ENCODE measurements at places on chromosomes 7 and 10. TPM values are rescaled to one million over a fixed set of nuclear protein-coding genes. Genes with fewer than 3 reads are reported as not detected.

- peak; percentile 76 for DNase-seq
Observed at GRCh38 chr7:93119191-93119905, 1.6 kb upstream of the SAMD9 start.

Gene IDI2
- total RNA-seq = not detected

- no peak for DNase-seq
Observed at GRCh38 chr10:125495386-125495785, 187.6 kb downstream of the TEX36 start.

- DNase-seq = peak; percentile 81
Observed at GRCh38 chr7:33423646-33424020, 294.3 kb downstream of the BBS9 start.

DNA sequence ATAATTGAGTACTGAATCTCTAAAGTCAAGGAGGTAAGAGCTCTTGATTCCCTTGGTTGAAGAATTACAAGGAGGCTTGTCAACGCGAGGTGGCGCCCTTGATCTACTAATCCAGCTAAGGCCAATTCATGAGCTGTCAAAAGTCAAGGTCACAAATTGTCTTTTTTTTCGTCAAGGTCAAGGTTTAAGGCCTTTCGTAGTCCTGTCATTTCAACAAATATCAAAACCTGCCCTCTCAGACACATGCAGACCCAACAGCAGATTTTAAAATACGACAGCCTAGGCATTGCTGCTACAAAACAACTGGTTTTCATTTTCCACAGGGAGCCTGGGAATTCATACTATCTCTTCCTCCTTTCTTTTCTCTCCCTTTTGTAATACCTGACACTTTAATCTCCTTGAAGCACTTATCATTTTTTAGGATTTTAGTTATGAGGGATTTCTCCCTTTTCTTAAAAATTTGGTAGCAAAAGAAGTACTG lies 3.6 kb downstream of the HOXA13 start:
- DNase-seq = peak; percentile 95

Gene ITIH5
- total RNA-seq = 2.8 TPM

Gene MEIG1
- total RNA-seq = not detected

- DNase-seq = no peak
Observed at GRCh38 chr7:122684504-122684903, 14.4 kb downstream of the RNF133 start.

DNA sequence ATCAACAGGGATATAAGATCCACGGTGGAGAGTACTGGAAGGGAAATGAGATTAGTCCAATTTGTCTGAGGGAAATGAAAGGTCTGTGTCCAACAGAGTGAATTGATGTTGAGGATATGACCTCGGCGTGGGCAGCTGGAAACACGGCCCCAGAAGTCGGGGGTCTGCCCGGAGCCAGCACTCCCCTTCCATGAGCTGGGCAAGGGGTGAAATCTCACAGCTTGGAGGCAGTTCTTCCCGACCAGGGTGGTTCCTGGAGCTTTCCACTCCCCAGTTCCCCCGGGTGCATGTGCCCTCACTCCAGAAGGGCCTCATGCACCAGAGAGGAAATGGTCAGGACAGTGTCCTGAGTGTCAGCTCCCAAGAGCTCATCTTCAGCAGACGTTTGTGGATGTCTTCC lies 264.7 kb upstream of the PPP2R2D start:
- DNase-seq = no peak

Gene DDC
- total RNA-seq = 1.1 TPM

Gene EVX1
- 0.28 TPM for total RNA-seq

Gene ELAPOR2
- 72.1 TPM for total RNA-seq
